ENCODE measurements at places on chromosomes 6 and 20.
A peak's percentile ranks its signal among the peaks of the same experiment; 100 is the strongest.

GRCh38 chr6:34985236-34985635 is 96.2 kb downstream of the ANKS1A start:
- no peak for DNase-seq

GRCh38 chr6:18985061-18985460 is 597.9 kb downstream of the RNF144B start:
- no peak for DNase-seq

- DNase-seq: peak; percentile 72
Observed at GRCh38 chr6:44219053-44219814, 2.5 kb downstream of the MYMX start.

GRCh38 chr6:167683028-167683862 is 143.5 kb upstream of the AFDN start:
- no peak for DNase-seq

GRCh38 chr20:63230800-63231268 is 4.9 kb upstream of the BIRC7 start:
- DNase-seq: peak; percentile 53

- DNase-seq: no peak
Observed at GRCh38 chr6:168962886-168963285, 290.8 kb downstream of the THBS2 start.

GRCh38 chr20:48064929-48065328 is 279.6 kb upstream of the SULF2 start:
- no peak for DNase-seq

- DNase-seq: no peak
Observed at GRCh38 chr6:166297606-166298005, 10.6 kb downstream of the PRR18 start.

DNA sequence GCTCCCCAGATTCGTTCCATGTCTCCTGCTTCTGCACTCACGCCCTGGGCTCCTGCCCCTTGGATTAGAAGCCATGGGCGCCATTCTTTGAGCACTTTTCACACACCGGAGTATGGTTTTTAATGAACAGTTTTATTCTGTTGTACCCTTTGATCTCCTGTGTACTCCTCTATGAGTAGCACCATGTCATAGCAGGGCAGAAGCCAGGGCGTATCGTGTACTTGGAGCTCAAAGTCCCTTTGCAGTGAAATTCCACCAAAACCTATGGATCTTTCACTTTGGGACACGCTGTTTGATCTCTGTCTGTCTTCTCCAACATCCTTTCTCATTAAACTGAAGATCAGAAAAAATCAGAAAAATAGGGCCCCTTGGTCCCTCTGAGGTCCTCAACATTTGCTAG is 275.3 kb downstream of the NRN1 start:
- DNase-seq: no peak

GRCh38 chr6:98764373-98764911 is 69.9 kb upstream of the POU3F2 start:
- no peak for DNase-seq

DNA sequence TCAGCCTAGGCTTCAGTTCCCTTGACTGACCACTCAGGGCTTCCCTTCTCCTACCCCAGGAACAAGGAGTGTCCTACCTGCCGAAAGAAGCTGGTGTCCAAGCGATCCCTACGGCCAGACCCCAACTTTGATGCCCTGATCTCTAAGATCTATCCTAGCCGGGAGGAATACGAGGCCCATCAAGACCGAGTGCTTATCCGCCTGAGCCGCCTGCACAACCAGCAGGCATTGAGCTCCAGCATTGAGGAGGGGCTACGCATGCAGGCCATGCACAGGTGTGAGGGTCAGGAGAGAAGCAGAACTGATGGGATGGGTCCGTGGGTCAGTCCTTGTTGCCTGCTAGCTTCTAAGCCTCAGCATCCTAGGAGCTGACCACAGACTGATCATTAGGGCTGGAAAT is 1.6 kb downstream of the RING1 start:
- no peak for DNase-seq

- DNase-seq: no peak
Observed at GRCh38 chr6:121550491-121551010, 115.1 kb downstream of the GJA1 start.

DNA sequence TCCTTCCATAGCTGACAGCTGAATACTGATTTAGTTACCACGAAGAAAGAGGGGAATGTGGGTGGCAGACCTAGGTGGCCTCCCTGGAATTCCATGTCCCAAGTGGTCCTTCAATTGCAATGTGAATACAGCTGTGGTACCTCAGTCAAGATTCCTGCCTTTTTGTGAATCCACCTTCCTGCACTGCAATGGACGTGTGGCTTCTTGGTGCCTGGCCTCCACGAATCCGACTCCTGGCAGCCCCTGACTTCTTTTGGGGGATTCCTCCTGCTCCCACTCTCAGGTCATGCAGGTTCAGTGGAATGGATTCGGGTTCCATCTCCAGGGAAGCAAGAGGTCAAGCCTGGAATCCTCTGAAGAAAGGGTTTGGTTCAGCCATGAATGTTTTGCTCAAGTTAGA is 117.8 kb downstream of the DACT2 start:
- DNase-seq: no peak

- DNase-seq: no peak
Observed at GRCh38 chr6:5674141-5674540, 332.6 kb downstream of the NRN1 start.

GRCh38 chr6:6711832-6712448 is 123.4 kb downstream of the LY86 start:
- DNase-seq: no peak

Measured in liver (tissue), 10 donors.